ENCODE measurements at places on chromosomes 4 and X. TPM values are rescaled to one million over a fixed set of nuclear protein-coding genes. Genes with fewer than 3 reads are reported as not detected.

IL1RAPL1 gene
- total RNA-seq, result not detected

DNA sequence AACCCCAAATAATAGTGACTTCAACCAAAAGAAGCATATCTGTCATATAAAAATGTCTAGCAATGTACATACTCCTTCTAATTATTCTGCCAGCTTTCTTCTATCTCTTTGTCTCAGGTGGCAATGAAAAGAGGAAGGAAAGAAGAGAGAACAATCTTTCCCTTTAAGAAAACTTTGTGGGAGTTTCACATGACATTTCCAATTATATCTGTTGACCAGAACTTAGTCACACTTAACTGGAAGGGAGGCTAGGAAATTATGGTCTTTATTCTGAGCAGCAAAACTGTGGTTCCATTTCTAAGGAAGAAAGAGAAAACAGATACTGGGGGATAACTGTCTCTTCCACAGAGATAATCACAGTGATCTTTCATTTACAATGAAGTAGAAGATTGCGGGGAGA, 12.9 kb upstream of the MAOA start:
- DNase-seq, result no peak

- DNase-seq, result no peak
Observed at GRCh38 chr4:26032630-26033317, 118.8 kb downstream of the SMIM20 start.

DNA sequence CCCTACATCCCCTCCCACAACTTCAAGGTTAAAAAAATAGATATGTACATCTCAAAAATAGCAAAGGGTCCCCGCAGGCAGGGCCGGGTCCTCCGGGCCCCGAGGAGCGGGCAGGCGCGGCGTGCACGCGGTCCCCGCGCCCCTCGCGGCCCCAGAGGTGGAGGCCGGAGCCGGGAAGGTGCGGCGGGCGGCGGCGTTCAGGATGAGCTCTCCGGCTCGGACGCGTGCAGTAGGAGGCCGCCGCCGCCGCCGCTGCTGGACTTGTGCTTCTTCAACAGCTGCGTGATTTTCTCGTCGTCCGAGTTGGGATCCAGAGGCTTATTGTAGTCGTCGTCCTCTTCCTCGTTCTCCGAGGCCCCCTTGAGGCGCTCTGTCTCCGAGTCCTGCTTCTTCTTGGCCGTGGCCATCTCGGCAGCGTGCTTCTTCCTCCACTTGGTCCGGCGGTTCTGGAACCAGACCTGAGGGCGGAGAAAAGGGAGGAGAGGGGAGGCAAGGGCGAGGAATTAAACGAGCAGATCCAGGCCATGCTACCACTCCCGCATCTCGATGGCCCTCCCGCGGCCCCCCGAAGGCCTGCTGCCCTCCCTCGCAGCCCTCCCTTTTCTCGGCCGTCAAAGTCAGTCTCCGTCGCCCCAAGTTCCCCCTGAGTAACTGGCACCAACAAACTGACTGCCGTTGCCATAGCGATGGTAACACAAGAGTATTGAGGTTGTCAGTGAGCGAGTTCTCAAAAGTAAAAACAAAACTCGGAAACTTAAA, 5.8 kb downstream of the NKX6-1 start:
- no peak for DNase-seq

DNA sequence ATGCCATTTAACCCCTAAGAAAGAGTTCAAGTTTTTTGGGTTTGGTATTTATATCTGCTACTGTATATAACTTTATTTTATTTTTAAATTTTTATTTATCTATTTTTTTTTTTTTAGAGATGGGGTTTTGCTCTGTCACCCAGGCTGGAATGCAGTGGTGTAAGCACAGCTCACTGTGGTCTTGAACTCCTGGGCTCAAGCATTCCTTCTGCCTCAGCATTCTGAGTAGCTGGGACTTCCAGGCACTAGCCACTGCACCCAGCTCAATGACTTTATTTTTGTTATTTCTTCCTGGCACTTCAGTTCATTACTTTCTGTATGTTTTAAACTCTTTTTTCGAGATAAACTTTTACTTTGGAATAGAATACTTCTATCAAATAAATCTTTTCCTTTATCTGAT, 42.4 kb upstream of the PGAM4 start:
- no peak for DNase-seq

DNA sequence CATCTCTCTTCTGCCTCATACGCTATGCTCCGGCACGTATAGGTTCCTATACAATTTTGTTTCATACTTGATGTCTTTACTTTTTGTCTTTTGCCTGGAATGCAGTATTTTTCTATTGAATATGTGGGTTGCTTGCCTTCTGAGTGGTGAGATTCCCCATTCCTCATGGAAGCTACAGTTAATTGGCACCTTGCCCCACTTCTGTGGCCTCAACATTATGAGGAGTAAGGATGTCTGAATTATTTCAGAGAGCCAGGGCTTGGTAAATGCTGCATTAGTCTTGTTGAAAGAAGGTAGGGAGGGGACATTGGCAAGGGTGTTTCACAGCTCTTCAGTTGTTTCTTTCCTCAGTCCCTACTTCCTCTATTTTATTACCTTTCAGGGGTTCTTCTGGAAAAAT, 23.0 kb downstream of the CDKL5 start:
- no peak for DNase-seq

- no peak for DNase-seq
Observed at GRCh38 chr4:5780831-5781480, 70.0 kb downstream of the EVC start.
